ENCODE measurements at places on chromosomes 12 and 14.

DNA sequence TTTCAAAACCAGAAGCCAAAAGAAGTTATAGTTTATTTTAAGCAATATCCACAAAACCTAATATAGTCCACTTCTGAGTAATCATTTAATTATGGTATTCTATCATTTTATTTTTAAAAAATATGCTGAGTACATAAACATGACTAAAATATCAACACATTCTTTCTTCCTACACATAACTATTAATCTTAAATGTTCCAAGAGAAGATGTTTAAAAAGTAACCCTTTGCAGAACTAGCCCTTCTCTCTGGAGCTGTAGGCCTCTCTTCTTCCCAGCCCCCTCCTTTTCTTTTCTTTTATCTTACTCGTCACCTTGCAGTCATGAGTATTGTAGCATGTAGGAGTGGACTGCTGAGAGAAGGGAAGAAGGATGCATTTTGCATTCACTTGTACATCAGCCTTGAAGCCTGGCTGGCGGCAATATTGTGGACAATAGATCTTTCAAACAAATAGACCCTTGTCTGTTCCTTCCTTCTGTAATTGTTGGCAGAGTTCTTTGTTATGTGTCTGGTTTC lies 941.9 kb downstream of the NRXN3 start:
- peak; percentile 3 for DNase-seq

GRCh38 chr12:54039417-54040147 lies 6.7 kb downstream of the HOXC5 start:
- DNase-seq = peak; percentile 40

DNA sequence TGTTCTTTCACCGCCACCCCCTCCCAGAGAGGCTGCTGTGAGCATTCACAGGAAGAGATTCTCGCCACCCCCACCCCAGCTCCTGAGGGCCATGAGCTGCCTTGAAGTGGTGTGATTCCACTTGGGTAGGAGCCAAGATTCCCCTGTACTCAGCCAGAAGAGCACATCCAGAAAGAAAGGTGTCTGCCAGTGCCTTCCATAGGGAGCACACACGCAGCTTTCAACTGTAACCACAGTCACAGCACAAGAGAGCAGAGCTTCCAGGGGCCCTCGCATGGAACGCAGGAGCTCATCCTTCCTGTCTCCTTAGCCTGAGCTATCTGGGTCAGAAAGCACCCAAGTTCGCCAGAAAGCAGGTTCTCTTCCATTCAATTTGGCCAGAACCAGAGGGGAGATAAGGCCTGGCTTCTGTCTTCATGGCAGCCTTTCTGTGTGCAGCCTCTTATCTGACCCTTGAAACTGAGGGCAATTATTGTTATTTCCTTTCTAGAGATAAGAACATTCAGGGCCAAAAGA lies 66.6 kb upstream of the SCN8A start:
- no peak for DNase-seq

- no peak for DNase-seq
Measured at GRCh38 chr12:5213336-5213735, 169.7 kb downstream of the KCNA5 start.

DNA sequence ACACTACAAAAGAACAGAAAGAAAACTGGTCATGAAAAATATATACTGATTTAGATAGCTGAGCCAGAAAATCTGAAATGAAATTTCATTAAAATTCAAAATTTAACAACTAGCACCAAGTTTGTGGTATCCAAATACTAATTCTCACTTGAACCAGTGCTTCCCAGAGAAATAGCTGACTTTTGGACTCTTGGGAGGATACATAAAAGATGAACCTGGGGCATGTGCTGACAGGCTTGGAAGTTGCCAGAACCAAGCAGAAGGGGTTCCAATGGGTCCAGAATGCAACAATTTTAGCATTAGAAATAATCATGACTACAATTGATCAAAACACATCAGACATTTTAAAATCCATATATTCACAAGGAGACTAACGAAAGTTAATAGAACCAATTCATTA lies 175.0 kb downstream of the MDGA2 start:
- DNase-seq = no peak

DNA sequence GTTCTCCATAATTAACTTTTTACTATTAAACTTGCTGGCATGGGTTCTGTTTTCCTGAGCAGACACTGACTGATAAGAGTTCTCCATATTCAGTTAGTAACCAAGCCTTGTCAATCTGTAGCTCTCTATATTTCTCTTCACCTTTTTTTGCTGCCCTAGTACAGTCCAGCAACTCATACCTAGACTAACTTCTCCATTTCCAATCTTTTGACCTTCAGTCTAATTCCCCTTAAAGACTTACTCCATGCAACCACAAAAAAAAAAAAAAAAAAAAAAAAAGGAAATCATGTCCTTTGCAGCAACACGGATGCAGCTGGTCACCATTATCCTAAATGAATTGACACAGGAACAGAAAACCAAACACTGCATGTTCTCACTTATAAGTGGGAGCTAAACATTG lies 125.7 kb upstream of the KRAS start:
- DNase-seq = no peak

DNA sequence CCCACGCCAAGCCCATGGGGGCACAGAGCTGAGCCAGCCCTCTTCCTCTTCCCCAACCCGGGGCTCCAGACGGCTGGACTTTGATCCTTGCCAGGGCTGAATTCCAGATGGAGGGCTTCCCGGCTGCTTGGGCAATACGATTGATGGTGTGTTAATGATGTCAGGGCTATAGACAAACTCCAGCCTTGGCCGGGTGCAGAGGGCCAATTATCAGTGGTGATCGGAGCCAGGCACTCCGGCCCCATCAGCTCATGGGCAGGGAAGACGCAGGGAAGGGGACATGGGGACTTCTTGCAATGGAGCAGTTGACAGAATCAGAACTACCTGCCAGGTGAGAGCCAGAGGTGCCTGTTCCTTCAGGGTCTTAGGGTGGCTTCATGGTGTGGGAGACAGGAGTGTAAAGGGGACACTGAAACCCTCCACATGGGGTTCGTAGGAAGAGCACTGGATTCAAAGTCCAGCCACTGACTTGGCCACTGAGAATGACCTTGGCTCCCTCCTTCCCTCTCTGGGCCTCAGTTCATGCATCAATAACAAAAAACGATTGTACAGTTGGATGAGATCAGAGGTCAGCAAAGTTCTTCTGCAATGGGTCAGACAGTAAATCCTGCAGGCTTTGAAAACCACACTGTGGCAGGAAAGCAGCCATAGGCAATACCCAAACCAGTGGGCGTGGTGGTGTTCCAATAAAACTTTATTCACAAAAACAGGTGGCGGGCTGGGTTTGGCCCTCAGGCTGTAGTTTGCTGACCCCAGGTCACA lies 333.7 kb downstream of the MED13L start:
- no peak for DNase-seq

GRCh38 chr12:11787933-11788849 lies 138.7 kb downstream of the ETV6 start:
- no peak for DNase-seq

DNA sequence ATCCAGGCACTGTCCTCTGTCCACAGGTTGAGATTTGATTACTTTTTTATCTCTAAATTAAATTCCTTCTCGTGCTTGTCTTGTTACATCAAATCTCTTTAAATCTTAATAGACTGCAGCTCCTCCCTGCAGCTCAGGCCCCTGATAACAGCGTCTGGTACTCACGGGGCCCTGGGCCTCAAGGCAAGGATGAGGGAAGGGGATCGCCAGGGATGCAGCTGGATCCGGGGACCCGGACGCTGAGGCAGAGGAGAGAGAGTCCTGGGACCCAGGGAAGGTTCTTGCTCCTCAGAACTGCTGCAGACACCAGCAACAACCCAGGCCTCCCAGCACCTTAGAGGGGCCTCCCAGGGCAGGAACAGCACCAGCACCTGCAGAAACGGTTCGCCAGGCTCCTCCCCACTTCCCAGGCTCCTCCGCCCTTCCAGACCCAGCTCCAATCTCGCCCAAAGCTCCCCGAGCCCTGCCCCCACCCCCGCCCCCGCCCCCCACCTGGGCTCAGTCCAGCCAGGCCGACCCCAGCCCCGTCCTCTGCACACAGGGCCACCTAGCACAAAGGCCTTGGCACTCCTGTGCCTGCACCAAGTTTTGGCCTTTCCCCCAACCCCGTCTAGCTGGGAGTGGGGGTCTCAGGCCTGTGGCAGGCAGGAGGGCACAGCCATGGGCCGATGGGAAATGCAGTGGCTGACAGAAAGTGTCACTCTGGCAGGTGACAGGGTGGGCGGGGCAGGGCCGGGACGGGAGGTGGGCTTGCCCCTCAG lies 60.3 kb upstream of the GALNT9 start:
- DNase-seq = no peak

GRCh38 chr12:38508246-38508645 lies 191.7 kb downstream of the ALG10B start:
- no peak for DNase-seq

DNA sequence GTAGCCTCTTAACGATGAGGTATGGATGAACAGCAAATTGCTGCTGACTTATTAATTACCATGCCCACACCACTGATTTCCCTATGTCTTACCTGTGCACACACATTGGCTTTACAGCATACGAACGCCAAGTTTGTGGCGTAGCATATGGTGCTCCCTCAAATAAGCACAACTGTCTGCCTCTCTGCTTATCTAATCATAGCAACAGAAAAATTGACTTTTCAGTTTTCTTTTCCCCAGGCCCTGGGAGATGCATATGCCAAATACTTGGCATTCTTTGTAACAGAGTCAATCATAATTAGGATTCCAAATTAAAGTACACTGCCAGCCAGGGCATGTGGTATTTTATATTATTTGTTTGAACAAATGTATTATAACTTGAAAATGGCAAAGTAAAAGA lies 625.5 kb downstream of the DIO2 start:
- DNase-seq = no peak

DNA sequence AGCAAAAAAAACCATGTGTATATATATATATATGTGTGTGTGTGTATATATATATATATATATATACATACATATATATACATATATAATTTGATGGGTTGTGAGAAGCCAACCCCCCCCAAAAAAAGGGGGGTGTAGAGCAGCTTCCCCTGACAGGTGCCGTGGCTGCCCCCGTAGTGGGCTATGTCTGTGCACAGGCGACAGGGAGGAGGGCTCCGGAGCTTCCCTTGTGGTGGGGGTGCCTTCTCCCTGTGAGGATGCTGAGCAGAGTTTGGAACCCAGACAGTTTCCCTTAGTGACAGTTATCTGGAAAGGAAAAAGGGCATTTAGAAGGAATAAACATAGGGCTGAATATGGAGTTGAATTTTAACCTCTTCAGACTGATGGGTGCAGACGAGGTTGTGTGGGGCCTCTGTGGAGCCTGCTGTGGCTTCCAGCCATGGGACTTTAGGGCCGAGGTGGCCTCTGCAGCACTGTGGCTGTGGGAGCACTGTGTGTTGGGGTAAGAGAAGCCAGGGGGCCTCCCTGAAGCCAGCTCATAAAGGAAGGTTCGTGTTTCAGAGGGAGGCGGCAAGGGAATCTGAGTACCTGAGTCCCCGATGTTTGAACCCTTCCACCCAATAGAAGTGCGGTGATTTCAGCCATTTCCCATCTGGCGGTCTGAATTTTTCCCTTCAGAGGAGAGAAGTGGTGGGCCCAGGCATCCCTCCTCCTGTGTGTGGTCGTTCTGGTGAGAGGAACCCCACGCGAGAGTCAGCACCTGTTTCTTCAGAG lies 19.8 kb downstream of the XRCC3 start:
- no peak for DNase-seq

- DNase-seq = peak; percentile 38
Measured at GRCh38 chr14:64209444-64210131, 84.6 kb downstream of the ESR2 start.

DNA sequence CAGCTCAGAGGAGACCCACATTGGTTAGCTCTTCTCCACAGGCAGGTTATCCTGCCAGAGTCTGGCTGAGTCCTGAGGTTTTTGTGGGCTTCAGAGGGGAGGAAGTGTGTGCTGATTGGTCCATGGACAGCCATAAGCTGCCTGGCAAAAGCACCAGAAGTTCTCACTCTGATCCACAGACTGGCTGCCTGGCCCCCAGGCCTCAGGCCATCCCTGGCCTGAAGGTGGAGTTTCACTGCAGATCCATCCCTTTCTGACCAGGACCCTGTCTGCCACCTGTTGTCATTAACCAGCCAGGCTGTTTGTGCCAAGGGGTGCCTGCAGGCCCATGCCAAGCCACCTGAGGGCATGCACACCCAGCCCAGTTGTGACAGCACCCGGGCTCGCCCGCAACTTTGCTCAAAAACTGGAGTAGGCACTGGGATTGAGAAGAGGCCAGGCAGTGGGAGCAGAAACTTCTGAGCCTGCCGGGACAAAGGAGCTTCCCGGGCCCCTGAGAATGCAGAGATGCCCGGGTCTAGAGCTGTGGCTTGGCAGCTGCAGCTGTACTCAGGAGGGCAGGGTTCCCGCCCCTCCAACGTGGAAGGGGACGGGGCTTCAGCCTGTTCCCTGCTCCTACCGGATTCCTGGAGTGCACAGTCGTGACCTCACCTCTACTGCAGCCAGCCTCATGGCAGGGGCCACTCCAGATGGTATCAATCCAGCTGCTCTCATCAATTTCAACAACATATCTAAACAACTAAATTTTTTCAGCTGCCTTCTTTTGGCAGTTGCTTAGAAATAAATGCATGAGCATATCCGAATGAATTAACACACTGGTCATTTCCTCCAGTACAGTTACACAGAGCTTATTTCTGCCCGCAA lies 1277.3 kb downstream of the SLC16A7 start:
- no peak for DNase-seq

DNA sequence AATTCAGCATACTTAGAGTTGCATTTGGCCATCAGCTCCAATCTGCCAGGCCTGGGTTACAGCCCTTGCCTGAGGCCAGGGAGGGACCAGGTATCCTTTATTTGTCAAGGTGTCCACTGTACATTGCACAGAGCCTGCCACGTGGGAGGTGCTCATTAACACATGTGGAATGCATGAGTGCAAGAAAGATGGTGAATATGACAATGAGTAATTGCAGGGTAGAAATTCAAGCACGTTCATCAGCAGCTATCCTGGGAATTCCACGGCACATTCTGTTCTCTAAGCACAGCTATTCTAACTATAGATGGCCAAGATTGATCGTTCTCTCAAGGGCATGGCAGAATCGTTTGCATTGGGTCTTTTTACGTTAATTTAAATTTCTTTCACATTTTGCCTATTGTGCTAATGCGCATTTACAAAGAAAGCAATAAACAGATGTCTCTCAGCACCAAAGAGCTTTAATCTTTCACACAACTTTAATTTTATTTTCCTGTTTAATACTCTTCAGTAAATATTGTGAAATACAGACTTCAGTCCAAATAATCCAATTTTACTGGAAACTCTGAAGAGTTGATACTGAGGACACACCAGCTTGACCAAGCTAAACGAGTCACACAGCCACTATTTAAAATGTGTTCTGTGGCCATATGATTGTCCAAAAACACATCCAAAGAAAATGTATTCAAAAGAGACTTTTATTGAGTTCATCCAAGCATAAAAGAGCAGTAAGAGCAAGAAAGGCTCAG lies 1025.7 kb upstream of the TMEM132C start:
- DNase-seq = peak; percentile 49

GRCh38 chr14:36946872-36947271 lies 225.5 kb downstream of the SLC25A21 start:
- DNase-seq = no peak

Measured in GM23248 (cell line).